Activated CD4-positive, alpha-beta memory T cell treated with anti-CD3 and anti-CD28 coated beads, Interleukin-2, amount 10 ng/mL, durations not matched to agents 7 days and 5 days (primary cell): ENCODE measurements at places on chromosomes 1 and 21. TPM values are rescaled to one million over a fixed set of nuclear protein-coding genes. Genes with fewer than 3 reads are reported as not detected.

- H3K4me3 ChIP-seq = peak overlapping the region; percentile 84
- peak; percentile 21 for DNase-seq
- H3K36me3 ChIP-seq = no peaks in the 10 kb centered on the region
Observed at GRCh38 chr1:25996966-25997827, 666 bp downstream of the PAFAH2 start.

DNA sequence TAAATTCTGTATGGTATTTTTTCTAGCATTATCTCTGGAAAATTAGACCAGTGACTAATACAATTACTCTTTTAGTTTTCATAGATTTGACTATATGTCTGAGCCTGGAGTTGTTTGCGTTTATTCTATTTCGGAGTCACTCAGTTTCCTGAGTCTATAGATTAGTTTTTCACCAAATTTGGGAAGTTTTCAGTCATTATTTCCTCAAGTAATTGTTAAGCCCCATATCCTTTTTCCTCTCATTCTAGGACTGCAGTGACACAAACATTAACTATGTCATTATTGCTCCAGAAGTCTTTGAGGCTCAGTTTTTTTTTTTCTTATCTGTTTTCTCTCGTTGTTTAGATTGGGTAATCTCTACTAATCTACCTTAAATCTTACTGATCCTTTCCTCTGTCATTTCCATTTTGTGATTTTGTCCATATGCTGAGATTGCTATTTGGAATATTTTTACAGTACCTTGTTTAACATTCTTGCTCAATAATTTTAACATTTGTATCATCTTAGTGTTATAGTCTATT, 886.2 kb downstream of the LTN1 start:
- no peaks in the 10 kb centered on the region for H3K4me1 ChIP-seq
- no peak overlapping the region for H3K4me3 ChIP-seq
- no peak overlapping the region for H3K27ac ChIP-seq
- H3K27me3 ChIP-seq = no peaks in the 10 kb centered on the region
- H3K36me3 ChIP-seq = no peaks in the 10 kb centered on the region
- no peak for DNase-seq

DNA sequence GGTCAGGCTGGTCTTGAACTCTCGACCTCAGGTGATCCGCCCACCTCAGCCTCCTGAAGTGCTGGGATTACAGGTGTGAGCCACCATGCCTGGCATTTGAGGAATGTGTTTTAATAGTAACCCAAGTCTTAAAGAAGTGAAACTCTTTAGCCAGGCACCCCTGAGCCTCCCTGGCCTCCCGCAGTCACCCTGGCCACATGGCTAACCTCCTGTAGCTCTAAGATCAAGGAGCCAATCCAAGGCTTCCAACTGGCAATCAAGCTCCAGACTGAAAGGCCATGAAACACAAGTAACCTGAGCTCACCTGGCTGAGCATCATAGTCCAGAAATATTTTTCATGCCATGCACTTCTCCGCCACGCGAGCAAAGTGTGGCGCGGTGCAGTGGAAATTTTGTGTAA, 84.3 kb downstream of the LTN1 start:
- no peak for DNase-seq
- H3K27me3 ChIP-seq = peaks cover 7% of the 10 kb centered on the region
- H3K27ac ChIP-seq = no peak overlapping the region
- no peak overlapping the region for H3K4me3 ChIP-seq

DNA sequence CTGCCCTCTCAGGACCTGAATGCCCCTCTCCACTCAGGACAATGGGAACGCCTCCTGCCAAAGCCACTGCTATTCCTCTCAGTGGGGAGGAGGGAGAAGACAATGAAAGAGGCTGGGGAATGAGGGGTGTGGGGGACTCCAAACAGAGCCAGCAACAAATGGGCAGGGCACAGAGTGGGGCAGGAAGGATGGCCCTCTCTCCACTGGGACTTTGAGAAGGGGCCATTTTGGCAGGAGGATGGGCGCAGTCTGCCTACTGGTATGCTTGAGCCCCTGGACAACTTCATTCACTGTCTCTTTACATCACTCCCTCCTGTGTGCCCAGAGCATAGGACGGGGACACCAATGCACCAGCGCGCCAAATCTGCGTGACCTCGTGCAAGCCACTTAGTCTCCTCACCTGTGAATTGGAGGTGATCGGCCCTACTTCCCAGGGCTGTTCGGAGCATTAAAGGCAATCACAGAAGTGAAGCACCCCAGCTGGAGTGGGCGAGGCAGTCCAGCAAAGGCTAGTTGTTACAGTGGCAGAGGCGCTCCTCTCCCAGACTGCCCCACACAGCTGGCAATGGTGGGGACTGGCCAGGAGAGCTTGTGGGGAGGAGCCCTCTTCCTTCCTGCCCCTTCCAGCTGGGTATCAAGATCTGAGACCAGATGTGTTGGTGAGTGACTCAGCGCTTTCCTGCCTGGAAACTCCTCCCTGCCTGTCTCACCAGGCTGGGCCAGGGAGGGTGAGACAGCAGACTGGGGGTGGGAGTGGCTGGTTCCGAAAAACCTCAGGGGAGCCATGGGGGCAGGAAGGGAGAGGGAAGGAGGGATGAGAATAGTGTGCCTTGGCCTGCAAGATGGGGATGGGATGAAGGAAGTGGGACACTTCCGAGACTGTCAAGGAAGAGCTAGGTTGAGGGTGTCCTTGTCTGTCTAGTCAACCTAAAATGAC, 22.4 kb upstream of the SYNC start:
- H3K27ac ChIP-seq = peak overlapping the region; percentile 26
- H3K36me3 ChIP-seq = no peaks in the 10 kb centered on the region
- no peak overlapping the region for H3K4me3 ChIP-seq
- peaks cover 20% of the 10 kb centered on the region for H3K4me1 ChIP-seq
- peaks cover 11% of the 10 kb centered on the region for H3K27me3 ChIP-seq

Gene ARHGAP30
- 331 TPM for total RNA-seq

GRCh38 chr1:203597331-203598090, 29.1 kb upstream of the ATP2B4 start:
- no peak overlapping the region for H3K4me3 ChIP-seq
- no peak for DNase-seq
- H3K27ac ChIP-seq = no peak overlapping the region
- H3K36me3 ChIP-seq = no peaks in the 10 kb centered on the region
- no peaks in the 10 kb centered on the region for H3K27me3 ChIP-seq
- H3K4me1 ChIP-seq = peaks cover 26% of the 10 kb centered on the region

Gene SLC26A9
- total RNA-seq = not detected

Gene CFAP126
- total RNA-seq = not detected

DNA sequence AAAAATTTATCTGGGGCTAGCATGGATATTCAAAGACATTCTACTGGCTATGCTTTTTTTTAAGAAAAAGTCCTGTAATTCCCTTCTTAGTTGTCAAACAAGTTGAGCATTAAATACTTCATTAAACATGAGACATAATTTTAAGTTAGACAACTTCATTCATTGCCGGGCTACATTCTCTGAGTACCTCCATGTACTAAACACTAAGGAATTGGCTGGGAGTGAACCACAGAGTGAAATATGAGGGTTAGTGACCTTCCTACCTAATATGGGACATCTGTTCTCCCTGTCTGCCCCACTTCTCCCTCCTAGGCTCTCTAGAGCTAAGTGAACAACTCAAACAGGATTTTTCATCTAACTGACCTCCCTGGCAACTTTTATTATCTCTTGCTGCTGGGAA, 370.4 kb downstream of the VAV3 start:
- no peaks in the 10 kb centered on the region for H3K36me3 ChIP-seq
- peaks cover 13% of the 10 kb centered on the region for H3K4me1 ChIP-seq
- H3K4me3 ChIP-seq = no peak overlapping the region
- H3K27ac ChIP-seq = no peak overlapping the region

- DNase-seq = no peak
- peak overlapping the region; percentile 89 for H3K27ac ChIP-seq
- no peaks in the 10 kb centered on the region for H3K27me3 ChIP-seq
- peaks cover 39% of the 10 kb centered on the region for H3K36me3 ChIP-seq
- no peak overlapping the region for H3K4me3 ChIP-seq
- peaks cover 88% of the 10 kb centered on the region for H3K4me1 ChIP-seq
Observed at GRCh38 chr1:116506132-116507004, 64.5 kb downstream of the CD58 start.

Gene DNASE2B
- total RNA-seq = not detected

- no peak for DNase-seq
- H3K27ac ChIP-seq = no peak overlapping the region
- no peak overlapping the region for H3K4me3 ChIP-seq
- no peaks in the 10 kb centered on the region for H3K27me3 ChIP-seq
Observed at GRCh38 chr1:5447503-5447960, 544.7 kb downstream of the NPHP4 start.

Gene WDR64
- 0.13 TPM for total RNA-seq

DNA sequence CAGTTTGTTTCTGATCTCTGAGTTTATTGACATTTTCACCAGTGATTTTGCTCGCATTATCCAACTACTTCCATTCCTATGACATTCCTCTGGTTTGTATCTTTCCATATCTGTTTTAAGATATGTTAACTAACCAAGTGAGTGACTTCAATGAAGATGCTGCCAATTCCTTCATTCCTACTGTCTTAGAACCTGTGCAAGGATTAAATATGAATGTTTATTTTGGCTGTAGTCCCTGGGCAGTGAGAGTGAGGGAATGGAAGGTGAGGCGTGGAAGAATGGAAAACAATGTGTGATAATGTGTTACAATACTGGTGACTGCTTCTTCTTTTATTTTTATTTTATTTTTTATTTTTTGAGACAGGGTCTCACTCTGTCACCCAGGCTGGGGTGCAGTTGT, 183.0 kb downstream of the SDCCAG8 start:
- H3K27ac ChIP-seq = no peak overlapping the region
- no peaks in the 10 kb centered on the region for H3K36me3 ChIP-seq
- H3K4me1 ChIP-seq = peaks cover 7% of the 10 kb centered on the region
- DNase-seq = no peak

Gene CLCNKB
- not detected for total RNA-seq

Gene OR2L3
- not detected for total RNA-seq

DNA sequence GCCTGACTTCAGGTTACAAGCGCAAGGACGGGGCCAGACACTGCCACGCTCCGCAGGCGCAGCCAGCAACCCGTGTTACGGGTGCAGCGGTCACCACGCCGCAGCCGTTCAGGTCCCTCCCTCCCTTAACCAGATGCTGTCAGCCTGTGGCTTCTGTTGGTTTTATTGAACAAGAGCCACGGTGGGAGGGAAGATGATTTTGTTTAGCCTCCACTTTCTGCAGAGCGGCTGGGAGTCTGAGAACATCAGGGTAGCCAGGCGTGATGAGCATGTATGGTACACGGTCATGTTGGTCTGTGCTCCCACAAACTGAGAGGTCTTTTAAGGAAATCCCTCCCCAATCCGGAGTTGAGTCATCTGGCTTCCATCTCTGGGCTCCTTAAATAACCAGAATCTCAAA, 18.5 kb upstream of the ADARB1 start:
- H3K27me3 ChIP-seq = peaks cover 27% of the 10 kb centered on the region
- no peak overlapping the region for H3K27ac ChIP-seq
- DNase-seq = no peak
- H3K4me1 ChIP-seq = no peaks in the 10 kb centered on the region
- no peak overlapping the region for H3K4me3 ChIP-seq

DNA sequence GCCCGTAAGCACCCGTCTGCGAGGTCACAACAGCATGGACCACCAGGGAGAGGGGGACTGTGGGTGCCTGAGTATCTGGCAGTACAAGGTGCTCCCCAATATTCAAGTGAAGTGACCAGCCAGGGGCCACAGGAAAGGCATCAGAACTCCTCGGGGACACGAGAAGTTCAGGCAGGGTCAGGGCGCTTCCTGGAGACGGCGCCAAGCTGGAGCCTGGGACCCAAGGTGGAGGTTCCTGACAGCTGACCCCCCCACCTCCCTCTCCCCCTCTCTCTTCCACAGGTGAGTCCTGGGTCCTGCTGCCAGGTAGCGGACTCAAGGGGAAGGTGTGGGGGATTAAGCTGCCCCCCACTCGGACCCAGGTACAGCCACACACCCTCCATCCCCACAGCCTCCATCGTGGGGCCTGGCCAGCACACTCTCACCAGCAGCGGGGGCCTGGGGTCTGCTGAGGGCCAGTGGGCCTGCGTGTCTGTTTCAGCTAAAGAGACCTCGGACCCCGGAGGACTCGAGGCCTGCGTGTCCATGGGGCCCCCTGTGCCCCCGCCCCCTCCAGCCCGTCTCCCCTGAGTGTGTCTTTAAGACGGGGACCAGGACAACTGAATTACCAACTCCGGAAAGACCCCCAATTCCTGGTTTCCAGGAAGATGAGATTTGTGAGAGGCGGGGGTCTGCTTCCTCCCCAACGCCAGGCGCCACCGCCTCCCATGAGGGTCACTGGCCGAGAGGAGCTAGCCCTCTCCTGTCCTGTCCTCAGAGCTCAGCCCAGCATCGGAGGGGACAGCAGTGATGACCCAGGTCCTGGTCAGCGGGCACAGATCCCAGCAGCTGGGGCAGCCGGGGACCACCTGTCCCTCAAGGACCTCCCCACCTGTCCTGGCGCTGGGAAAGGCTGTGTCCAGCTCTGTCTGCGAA, 6.2 kb downstream of the TNFRSF18 start:
- no peaks in the 10 kb centered on the region for H3K27me3 ChIP-seq
- H3K27ac ChIP-seq = peak overlapping the region; percentile 58
- peaks cover 12% of the 10 kb centered on the region for H3K4me1 ChIP-seq
- no peak for DNase-seq

DNA sequence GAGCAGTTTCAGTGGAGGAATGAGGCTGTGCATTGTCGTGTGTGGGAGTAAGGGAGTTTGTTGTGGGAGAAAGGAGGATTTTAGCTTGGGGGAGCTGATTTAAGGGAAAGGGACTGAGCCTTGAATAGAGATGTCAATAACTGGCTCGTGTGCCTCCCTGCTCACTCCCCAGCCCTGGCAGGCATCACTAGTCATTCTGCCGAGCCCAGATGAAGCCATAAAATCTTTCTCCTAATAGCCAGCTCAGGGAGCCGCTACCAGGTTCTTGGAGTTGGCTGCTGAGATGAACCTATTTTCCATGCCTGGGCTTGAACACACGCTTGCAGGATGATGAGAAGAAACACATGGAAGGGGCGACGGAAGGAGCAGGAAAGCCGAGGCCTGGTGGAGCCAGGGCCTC, 65.0 kb upstream of the POU3F1 start:
- no peak overlapping the region for H3K4me3 ChIP-seq
- no peaks in the 10 kb centered on the region for H3K4me1 ChIP-seq
- no peak overlapping the region for H3K27ac ChIP-seq

- H3K27ac ChIP-seq = peak overlapping the region; percentile 94
- DNase-seq = peak; percentile 81
Observed at GRCh38 chr1:231612393-231613089, 14.0 kb upstream of the DISC1 start.

- peaks cover 2% of the 10 kb centered on the region for H3K36me3 ChIP-seq
- no peaks in the 10 kb centered on the region for H3K27me3 ChIP-seq
- H3K4me1 ChIP-seq = peaks cover 58% of the 10 kb centered on the region
- H3K4me3 ChIP-seq = no peak overlapping the region
- no peak overlapping the region for H3K27ac ChIP-seq
Observed at GRCh38 chr1:101130673-101131072, 105.1 kb upstream of the DPH5 start.

- H3K4me3 ChIP-seq = no peak overlapping the region
- no peaks in the 10 kb centered on the region for H3K36me3 ChIP-seq
- H3K4me1 ChIP-seq = peaks cover 4% of the 10 kb centered on the region
- H3K27ac ChIP-seq = no peak overlapping the region
- DNase-seq = no peak
Observed at GRCh38 chr1:161998811-161999210, 24.9 kb downstream of the OLFML2B start.
